ENCODE measurements at places on chromosomes 2 and 18.

DNA sequence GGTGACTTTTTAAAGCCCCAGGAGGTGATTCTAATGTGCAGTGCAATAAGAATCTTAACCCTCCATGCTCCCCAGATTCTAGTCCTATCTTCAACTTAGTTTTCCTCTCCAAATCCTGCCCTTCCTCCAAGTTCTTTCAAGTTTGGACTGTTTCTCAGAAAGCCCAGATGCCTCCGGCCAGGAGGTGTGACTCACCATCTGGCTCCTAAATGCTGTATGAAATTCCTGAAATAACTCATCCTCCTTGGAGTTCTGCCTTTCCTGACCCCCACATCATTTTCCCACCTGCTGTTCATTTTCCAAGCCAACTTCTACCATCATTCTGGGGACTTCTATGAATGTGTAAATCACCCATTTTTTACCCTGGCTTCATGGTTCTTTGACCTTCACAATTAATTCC lies 118.2 kb upstream of the NOL4 start:
- no peaks in the 10 kb centered on the region for H3K36me3 ChIP-seq
- H3K27me3 ChIP-seq: no peaks in the 10 kb centered on the region
- H3K27ac ChIP-seq: no peak overlapping the region
- no peak overlapping the region for H3K4me3 ChIP-seq
- no peaks in the 10 kb centered on the region for H3K4me1 ChIP-seq

DNA sequence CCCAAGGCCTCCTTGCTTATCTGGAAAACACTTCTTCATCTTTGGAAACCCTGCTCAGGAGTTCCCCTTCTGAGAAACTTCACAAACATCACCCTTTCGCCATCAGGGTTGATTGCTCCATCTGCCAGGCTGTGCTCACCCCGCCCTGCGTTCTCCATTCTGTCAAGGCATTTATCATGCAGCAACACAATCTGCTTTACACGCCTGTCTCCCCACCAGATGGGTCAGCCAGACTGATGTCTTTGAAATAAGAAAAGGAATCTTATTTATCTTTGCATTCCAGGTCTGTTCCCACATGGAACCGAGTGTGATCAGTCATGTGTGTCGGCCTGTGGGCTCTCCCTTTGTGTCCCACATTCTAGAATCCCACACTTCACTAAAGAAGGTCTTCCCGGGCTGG lies 110.0 kb upstream of the ARL4C start:
- no peaks in the 10 kb centered on the region for H3K4me1 ChIP-seq
- H3K27me3 ChIP-seq: no peaks in the 10 kb centered on the region
- H3K4me3 ChIP-seq: no peak overlapping the region

- H3K27ac ChIP-seq: no peak overlapping the region
- no peak for DNase-seq
- H3K27me3 ChIP-seq: no peaks in the 10 kb centered on the region
- peaks cover 10% of the 10 kb centered on the region for H3K4me1 ChIP-seq
- H3K4me3 ChIP-seq: no peak overlapping the region
These were observed 9.0 kb downstream of the MBP start for GRCh38 chr18:77123320-77124231.

GRCh38 chr2:169109502-169110409 lies 40.4 kb downstream of the DHRS9 start:
- peaks cover 2% of the 10 kb centered on the region for H3K4me1 ChIP-seq
- H3K27ac ChIP-seq: no peak overlapping the region
- DNase-seq: peak; percentile 80
- H3K36me3 ChIP-seq: no peaks in the 10 kb centered on the region
- no peak overlapping the region for H3K4me3 ChIP-seq

GRCh38 chr2:32363597-32363996 lies 6.8 kb downstream of the BIRC6 start:
- no peaks in the 10 kb centered on the region for H3K27me3 ChIP-seq
- H3K27ac ChIP-seq: no peak overlapping the region
- H3K4me3 ChIP-seq: no peak overlapping the region
- no peaks in the 10 kb centered on the region for H3K4me1 ChIP-seq

DNA sequence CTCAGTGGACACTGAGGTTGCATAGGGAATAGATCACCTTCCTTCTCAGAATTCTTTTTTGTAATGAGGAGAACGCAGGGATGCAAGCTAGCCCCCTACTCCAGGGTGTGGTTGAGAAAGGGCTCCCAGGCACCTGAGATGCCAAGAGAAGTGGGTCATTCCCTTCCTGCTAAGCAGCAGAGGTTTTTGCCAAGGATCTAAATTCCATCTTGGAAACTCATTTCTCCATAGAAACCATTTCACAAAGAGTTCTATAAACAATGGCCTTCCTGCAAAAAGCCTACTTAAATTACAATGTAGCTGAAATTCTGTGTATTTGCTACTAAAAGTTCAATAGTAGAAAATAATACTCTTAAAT lies 3.7 kb upstream of the PPP3R1 start:
- no peak overlapping the region for H3K27ac ChIP-seq
- no peaks in the 10 kb centered on the region for H3K27me3 ChIP-seq
- peak; percentile 63 for DNase-seq

- H3K27me3 ChIP-seq: no peaks in the 10 kb centered on the region
- no peak for DNase-seq
- no peak overlapping the region for H3K27ac ChIP-seq
These were observed 166.3 kb downstream of the HDAC4 start for GRCh38 chr2:239234191-239235175.

GRCh38 chr2:3487028-3487425 lies 32.3 kb downstream of the ADI1 start:
- DNase-seq: no peak
- peaks cover 34% of the 10 kb centered on the region for H3K4me1 ChIP-seq
- peaks cover 21% of the 10 kb centered on the region for H3K36me3 ChIP-seq
- H3K27ac ChIP-seq: no peak overlapping the region
- H3K27me3 ChIP-seq: no peaks in the 10 kb centered on the region

GRCh38 chr18:59123588-59124369 lies 15.9 kb upstream of the SEC11C start:
- no peak for DNase-seq
- no peaks in the 10 kb centered on the region for H3K4me1 ChIP-seq
- peaks cover 5% of the 10 kb centered on the region for H3K27me3 ChIP-seq
- H3K4me3 ChIP-seq: no peak overlapping the region
- no peaks in the 10 kb centered on the region for H3K36me3 ChIP-seq

GRCh38 chr2:76075126-76075525 lies 364.4 kb upstream of the GCFC2 start:
- no peaks in the 10 kb centered on the region for H3K27me3 ChIP-seq
- H3K36me3 ChIP-seq: no peaks in the 10 kb centered on the region
- H3K4me3 ChIP-seq: no peak overlapping the region
- DNase-seq: no peak
- no peak overlapping the region for H3K27ac ChIP-seq
- H3K4me1 ChIP-seq: no peaks in the 10 kb centered on the region

DNA sequence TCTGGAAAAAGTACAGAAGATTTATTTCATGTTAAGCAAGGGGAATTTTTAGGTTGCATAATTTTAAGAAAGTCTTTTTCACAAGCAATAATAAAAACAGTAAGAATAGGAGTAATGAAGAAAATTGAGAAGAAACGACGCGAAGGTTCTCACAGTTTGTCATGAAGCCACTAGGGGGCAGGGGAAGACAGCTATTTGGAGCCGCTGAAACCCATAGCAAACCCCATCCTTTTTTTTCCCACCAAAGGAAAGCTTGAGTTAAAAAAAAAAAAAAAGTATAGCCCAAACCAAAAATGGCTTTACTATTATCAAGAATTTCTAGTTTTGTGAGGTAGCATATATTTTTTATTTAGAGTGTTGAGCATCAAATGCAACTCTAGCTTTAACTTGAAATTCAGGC lies 300.9 kb downstream of the PHLPP1 start:
- peaks cover 3% of the 10 kb centered on the region for H3K27me3 ChIP-seq
- no peak overlapping the region for H3K27ac ChIP-seq
- peak; percentile 87 for DNase-seq
- H3K4me1 ChIP-seq: no peaks in the 10 kb centered on the region

DNA sequence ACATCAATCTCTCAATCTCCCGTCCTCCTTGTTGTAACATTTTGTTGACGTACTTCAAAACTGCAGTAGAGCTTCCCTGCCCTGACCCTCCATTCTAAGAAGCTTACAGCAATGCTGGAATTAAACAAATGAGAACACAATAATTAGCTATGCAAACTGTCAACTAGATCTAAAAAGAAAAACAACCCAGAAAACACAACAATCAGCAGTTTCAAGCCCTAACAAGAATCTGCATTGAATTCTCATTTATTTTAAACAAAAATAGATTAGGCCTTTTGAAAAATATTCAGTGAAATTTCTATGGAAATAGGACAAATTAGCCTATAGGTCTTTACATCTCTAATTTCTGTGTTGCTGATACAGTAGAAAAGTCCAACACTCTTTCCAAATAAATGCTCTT lies 807.0 kb upstream of the FSHR start:
- no peaks in the 10 kb centered on the region for H3K27me3 ChIP-seq
- H3K27ac ChIP-seq: no peak overlapping the region
- peaks cover 5% of the 10 kb centered on the region for H3K4me1 ChIP-seq
- H3K4me3 ChIP-seq: no peak overlapping the region

DNA sequence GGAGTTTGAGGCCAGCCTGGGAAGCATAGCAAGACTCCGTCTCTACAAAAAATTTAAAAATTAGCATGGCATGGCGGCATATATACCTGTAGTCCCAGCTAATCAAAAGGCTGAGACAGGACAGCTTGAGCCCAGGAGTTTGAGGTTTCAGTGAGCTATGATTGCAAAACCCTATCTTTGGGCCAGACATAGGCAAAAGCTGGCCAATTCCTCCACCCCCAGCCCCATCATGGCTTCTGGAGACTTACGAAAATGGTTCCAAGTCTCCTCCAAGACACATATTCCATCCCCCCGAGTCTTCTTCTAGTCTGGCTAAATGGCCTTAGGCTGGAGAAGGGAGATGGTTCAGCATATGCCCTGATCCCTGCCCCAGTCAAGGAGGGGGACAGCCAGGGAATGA lies 172.8 kb upstream of the HAAO start:
- H3K27me3 ChIP-seq: no peaks in the 10 kb centered on the region
- H3K4me3 ChIP-seq: no peak overlapping the region
- no peaks in the 10 kb centered on the region for H3K36me3 ChIP-seq
- H3K4me1 ChIP-seq: peaks cover 89% of the 10 kb centered on the region

- no peak overlapping the region for H3K4me3 ChIP-seq
- H3K4me1 ChIP-seq: no peaks in the 10 kb centered on the region
- no peaks in the 10 kb centered on the region for H3K27me3 ChIP-seq
- no peak for DNase-seq
These were observed 9.6 kb downstream of the SSB start for GRCh38 chr2:169808221-169808620.

DNA sequence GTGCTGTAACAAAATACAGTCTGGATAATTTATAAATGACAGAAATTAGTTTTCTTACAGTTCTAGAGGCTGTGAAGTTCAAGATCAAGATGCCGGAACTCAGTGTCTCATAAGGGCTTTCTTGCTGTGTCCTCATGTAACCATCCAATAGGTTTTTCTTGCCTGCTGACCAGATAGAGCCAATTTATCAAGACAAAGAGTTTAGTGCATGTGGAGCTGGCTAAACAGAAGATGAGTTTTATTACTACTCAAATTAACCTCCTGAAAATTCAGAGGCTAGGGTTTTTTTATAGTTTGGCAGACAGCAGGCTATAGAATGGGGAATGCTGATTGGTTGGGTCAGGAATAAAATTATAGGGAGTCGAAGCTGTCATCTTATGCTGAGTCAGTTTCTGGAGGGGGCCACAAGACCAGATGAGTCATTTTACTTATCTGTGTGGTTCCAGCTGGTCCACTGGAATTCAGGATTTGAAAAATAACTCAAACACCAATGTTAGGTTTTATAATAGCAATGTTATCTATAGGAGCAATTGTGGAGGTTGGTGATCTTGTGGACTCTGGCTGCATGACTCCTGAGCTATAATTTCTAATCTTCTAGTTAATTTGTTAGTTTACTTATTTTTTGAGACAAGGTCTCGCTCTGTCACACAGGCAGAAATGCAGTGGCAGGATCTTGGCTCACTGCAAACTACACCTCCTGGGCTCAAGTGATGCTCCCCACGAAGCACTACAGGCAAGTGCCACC lies 3.2 kb upstream of the PDK1 start:
- no peaks in the 10 kb centered on the region for H3K36me3 ChIP-seq
- H3K4me1 ChIP-seq: peaks cover 9% of the 10 kb centered on the region
- no peak overlapping the region for H3K4me3 ChIP-seq
- H3K27me3 ChIP-seq: no peaks in the 10 kb centered on the region
- DNase-seq: no peak
- no peak overlapping the region for H3K27ac ChIP-seq

DNA sequence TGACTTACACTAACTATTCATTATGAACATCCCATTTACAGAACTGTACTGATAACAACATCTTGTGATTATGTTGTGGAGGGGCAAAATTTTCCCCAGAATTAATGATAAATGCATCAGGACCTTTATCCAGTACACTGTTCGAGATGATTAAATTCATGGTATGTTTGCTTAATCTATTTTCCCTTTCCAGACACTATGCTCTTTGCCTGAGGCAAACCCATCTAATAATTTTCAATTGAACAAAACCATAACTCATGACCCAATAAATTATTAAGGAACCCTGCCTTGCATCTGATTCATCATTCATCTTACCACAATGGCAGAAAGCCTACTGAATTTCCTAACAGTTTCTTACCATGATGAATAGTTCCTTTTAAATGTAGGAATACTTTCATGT lies 385.0 kb downstream of the DSEL start:
- no peaks in the 10 kb centered on the region for H3K36me3 ChIP-seq
- H3K4me1 ChIP-seq: no peaks in the 10 kb centered on the region
- H3K27ac ChIP-seq: no peak overlapping the region
- H3K4me3 ChIP-seq: no peak overlapping the region
- no peaks in the 10 kb centered on the region for H3K27me3 ChIP-seq
- DNase-seq: no peak

DNA sequence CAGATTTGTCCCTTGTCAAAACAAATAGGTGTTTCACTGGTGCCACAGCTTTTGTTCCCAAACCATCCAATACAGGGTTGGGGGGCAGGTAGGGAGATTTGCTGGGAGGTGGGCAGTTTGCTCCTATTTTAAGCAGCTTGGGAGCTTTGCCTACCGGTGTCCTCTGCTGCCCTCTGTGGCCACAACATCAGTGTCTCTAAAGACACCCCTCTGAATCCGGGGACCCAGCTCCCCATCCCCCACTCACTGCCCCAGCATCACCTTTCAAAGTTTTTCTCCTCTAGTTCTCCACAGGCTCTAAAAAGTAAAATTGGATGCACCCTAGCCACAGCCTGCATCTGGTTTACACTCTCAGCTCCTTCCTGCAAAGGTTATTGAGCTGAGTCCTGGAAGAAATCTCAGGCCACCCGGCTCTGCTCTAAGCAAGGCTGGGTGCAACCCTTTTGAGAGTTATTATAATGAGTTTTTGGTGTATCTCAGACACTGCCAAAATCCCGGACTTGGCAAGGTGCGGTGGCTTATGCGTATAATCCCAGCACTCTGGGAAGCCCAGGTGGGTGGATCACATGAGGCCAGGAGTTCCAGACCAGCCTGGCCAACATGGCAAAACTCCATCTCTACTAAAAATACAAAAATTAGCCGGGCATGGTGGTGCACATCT lies 2.9 kb upstream of the EPAS1 start:
- no peak for DNase-seq
- no peak overlapping the region for H3K4me3 ChIP-seq
- peaks cover 24% of the 10 kb centered on the region for H3K4me1 ChIP-seq
- no peaks in the 10 kb centered on the region for H3K36me3 ChIP-seq
- no peak overlapping the region for H3K27ac ChIP-seq

GRCh38 chr18:77096936-77097886 lies 35.4 kb downstream of the MBP start:
- H3K4me3 ChIP-seq: no peak overlapping the region
- H3K4me1 ChIP-seq: peaks cover 61% of the 10 kb centered on the region

All from muscle of leg (tissue), 16 donors.